Suppressor macrophage (primary cell): ENCODE measurements at places on chromosomes 4 and X.
A peak's percentile ranks its signal among the peaks of the same experiment; 100 is the strongest.

DNA sequence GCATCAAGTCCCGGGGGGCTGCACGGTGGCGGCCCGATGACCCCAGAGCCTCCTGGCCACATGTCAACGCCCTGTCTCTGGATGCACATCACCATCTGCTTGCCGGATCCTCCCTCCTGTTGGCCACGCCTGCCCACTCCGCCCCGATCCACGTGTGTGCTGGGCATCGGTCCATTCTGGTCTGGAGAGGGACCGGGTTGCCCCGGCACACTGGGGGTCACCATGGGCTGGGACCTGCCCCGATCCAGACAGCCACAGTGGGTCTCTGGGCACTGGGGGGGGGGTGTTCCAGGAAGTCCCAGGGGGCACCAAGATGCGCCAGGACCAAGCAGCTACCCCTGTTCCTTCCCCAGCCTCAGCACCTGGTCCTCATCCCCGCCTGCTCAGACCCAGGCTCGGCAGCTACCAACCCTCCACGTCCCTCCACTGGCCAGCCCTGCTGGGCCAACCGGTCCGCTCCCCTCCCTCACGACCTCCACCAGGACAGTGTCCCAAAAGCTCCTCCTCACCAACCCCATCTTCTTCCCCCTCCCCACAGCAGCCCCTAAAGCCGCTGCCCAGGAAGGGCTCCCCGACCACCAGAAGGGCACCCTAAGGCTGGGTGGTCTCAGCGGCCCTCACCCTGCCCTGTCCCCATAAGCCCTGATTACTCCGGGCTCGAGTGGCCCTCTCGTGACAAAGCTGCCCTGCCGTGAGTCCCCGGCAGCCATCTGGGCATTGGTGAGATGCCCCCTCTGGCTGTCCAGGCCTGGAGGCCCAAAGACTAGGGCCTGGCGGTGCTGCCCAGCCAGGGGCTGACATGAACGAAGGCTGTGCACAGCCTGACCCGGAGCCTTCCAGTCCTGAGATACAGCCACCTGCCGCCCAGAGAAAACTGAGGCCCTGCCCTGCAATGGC, 4.6 kb downstream of the CTBP1 start:
- peak; percentile 1 for DNase-seq

DNA sequence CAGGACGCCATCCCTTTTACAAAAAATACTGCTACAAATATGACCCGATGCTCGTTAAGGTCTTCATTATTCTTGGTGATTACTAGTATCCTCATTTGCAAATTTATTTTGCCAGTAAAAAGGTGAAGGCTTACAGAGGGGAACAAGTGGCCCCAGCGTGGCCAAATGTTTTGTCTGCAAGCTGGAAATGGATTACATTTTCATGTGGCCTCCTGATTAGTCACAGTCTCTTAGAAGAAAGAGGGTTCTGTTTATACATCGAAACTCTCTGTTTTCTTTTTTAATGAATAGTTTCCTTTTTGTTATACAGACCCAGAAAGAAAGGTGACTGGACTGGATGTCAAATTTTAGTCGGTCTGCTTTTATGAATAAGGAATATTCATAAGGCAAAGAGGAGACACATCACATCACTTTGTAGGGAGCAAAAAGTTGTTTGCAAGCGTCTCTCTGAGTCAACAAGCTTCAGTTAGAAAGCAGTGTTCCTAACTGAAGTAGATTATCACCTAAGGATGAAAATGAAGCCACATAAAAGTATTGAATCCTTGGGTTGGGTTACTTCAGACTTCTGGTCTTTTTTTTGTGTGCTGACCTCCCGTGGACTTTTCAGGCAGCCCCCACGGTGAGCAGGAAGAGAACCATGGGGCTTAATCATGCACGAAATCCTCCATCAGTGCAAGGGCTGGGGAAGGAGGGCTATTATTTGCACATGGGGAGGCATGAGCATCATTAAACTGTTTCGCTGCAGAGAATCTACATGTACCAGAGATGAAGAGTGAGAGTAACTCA, 125.6 kb downstream of the ARSF start:
- no peak for DNase-seq

GRCh38 chrX:9530848-9531274, 66.0 kb downstream of the TBL1X start:
- DNase-seq, result peak; percentile 44

DNA sequence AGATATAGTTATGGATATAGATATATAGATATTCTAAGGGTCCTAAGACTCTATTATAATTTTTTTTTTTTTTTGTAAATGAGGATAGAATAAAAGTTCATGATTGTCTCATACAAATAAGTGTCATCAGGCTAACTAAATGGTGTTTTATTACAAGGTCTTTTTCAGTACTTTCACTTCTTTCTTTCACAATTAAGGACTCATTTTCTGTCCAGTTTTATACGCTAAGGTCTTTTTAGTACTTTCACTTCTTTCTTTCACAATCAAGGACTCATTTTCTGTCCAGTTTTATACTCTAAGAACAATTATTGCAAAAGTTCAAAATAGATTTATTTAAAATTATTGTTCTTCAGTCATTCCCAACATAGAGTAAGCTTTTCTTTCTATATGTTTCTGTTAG, 32.7 kb downstream of the RUFY3 start:
- peak; percentile 66 for DNase-seq

GRCh38 chr4:122762520-122762919, 30.0 kb downstream of the BBS12 start:
- peak; percentile 15 for DNase-seq

- no peak for DNase-seq
These were observed 105.2 kb upstream of the FGF16 start for GRCh38 chrX:77342004-77342403.

- no peak for DNase-seq
These were observed 1.9 kb downstream of the MYL5 start for GRCh38 chr4:675980-676870.

- DNase-seq, result no peak
These were observed 41.0 kb downstream of the MTNR1A start for GRCh38 chr4:186514271-186514950.

DNA sequence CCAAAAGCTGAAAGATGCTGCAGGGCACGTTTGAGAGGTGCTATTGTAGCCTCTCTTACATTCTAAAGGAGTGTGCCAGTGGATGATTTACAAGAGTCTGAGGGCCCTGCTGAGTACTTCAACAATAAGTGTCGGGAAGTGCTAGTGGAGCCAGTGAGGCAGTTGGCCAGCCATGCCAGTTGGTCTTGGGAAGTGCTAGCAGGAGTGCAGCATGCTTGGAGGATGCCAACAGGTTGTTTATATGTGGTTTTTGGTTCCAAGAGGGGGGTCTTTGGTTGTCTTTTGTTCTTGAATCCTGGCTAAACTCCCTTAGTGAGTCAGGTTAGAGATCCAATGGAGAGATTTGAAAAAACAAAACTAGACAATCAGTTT, 335.3 kb downstream of the PABPC4L start:
- DNase-seq, result no peak

- no peak for DNase-seq
These were observed 88.4 kb upstream of the GUCY1A1 start for GRCh38 chr4:155578219-155578618.

DNA sequence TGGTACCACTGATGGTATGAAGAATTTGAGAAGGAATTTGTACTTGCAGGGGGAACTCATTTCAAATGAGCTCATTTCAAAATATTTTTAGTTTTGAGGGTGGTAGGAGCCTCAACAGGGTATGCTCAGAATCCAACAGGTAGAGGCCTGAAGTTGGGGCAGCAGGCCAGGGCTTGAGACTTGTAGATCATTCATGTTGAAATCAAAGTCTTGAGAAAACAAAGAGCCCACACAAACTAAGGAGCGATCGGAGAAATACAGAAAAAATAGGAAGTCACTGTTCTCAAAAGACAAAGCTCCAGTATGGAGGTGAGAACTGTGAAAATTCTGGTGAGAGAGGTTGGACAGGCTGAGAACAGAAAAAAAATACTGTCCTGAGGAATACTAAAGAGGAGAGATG, 979 bp upstream of the SLC9A6 start:
- peak; percentile 29 for DNase-seq

GRCh38 chr4:905485-906338, 26.4 kb downstream of the GAK start:
- no peak for DNase-seq

DNA sequence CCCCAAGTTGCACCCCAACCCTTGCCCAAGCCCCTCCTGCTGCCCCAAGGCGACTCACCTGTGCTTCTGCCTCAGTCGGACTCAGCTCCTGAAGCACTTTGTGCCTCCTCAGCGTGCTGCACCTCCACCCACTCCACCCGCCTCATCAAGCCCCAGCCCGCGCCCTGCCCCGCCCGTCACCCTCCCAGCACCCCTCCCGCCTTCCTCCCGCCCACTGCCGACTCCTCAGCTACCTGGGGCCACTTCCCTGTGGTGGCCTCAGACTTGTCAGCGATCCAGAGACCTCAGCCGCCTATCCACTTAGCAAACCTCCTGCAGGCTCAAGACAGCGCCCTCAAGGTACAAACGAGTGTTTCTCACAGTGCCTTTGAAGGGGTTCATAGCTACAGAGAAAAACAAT, 19.6 kb upstream of the IQCM start:
- DNase-seq, result no peak

GRCh38 chr4:109764376-109764775, 34.5 kb upstream of the PLA2G12A start:
- no peak for DNase-seq

GRCh38 chrX:3445806-3446490, 99.5 kb upstream of the MXRA5 start:
- DNase-seq, result no peak

DNA sequence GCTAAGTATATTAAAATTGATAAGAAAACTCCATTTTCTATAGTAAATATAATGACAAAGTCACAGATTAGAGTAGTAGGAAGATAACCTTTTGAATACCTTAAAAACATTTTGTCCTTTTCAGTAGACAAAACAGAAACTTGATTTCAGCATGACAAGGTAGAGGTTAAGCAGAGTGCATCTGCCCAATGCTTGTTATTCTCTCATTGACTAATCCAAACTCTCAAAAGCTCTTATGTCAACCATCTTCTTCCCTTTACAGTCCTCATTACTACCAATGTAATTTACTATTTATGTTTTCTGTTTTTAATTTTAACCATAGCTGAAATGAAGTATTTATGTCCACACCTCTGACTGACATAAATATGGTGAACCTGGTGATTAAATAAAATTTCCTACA, 11.1 kb downstream of the NIPAL1 start:
- DNase-seq, result no peak

GRCh38 chr4:14269824-14270223, 642.3 kb upstream of the BOD1L1 start:
- peak; percentile 78 for DNase-seq

GRCh38 chr4:77859256-77859655, 3.4 kb upstream of the MRPL1 start:
- DNase-seq, result no peak

DNA sequence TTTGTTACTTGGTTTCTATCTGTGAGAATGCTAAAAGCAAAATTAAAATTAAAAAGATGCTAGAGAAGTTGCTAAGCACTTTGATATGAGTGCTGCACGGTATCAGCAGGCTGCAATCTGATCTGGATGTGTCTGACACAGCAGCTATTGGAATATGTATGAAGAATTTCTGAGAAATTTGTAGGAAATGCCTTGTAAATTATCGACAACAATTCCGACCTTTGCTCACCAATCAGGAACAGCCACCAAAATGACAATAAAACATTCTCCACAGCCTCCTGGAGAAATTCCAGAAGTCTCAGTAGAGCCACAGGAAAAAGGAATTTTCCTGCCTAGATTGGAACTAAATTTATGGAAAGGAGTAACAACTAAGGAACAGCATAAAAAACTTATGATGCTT, 82.5 kb downstream of the TIGD2 start:
- DNase-seq, result no peak

- no peak for DNase-seq
These were observed 56.2 kb downstream of the LRRC66 start for GRCh38 chr4:51963841-51964517.

DNA sequence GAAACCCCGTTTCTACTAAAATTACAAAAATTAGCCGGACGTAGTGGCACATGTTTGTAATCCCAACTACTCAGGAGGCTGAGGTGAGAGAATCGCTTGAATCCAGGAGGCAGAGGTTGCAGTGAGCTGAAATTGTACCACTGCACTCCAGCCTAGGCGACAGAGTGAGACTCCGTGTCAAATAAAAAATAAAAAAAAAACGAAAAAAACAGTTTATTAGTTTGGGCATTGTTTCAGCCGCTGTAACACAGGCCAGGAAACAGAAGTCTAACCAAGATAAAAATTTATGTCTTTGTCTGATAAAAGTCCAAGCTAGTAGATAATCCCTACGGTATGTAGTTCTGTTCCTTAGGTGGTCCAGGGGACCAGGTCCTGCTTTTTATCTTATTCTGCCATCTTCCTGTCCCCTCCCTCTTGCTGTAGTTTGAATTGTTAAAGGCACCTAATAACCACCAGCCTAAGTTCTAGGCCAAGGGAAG, 21.4 kb downstream of the USO1 start:
- DNase-seq, result no peak

GRCh38 chr4:106987311-106987710, 48.8 kb downstream of the DKK2 start:
- no peak for DNase-seq

DNA sequence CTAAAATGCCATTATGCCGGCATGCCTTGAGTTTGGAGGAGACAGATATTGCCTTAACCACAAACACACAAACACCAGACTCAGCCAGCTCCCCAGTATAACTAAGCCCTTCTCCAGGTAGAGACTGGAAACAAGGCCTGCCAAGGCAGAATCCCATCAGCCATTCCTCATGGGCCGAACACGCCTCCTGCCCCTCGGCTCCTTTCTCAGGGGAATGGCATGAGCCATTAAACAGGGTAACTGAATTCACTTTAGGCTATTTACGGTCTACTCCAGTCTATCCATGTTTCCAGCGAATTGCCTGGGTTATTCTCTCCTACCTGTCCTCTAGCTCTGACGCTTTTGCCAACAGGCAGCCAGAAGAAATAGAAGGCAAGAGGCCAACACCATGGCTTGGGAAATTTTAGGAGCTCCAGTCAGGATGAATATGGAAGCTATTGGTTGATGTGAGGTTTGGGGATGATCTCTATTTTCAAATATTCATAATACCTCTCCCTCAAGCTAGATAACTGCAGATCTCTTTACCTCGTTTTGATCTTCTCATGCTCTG, 4.9 kb downstream of the SEL1L3 start:
- DNase-seq, result no peak

DNA sequence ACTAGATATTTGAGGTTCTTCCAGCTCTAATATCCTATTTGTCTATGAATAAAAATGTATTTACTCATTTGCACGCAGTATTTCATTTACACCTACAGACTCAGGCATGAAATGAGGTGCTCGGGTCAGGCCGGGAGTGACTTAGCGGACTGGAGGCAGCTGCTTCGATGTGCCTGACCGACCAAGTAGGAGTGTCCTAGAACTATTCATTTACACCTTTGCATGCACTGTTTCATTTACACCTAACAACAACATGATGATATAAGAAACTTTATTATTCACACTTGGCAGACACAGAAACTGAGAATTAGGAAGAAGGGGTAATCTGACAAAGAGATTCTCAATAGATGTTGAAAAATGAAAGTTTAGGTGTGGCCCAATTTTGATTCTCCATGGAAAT, 28.7 kb upstream of the FAT1 start:
- no peak for DNase-seq

- no peak for DNase-seq
These were observed 1.7 kb downstream of the TMEM185A start for GRCh38 chrX:149629730-149630387.

GRCh38 chr4:11535333-11535732, 106.6 kb upstream of the HS3ST1 start:
- no peak for DNase-seq
